ENCODE measurements at places on chromosomes 12 and 14.

DNA sequence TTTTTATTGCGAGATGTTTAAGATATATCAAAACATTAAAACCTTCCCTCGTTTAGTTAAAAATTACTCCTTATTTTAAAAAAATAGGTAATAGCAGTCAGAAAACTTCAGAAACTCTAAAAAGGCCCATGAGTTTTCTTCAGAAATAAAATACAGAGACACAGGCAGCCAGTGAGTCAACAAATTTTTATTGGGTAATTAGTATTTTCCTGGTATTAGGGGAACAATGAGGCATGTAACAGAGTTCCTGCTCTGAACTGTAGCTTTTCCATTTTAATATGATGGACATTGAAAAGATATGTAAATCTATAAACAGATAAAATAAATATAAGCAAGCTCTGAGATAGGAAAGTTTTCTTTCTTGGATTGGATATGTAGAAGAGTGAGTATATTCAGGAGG, 399 bp upstream of the ZNF705A start:
- peak; percentile 55 for DNase-seq

GRCh38 chr14:95370076-95370475, 50.4 kb upstream of the CLMN start:
- DNase-seq = no peak

DNA sequence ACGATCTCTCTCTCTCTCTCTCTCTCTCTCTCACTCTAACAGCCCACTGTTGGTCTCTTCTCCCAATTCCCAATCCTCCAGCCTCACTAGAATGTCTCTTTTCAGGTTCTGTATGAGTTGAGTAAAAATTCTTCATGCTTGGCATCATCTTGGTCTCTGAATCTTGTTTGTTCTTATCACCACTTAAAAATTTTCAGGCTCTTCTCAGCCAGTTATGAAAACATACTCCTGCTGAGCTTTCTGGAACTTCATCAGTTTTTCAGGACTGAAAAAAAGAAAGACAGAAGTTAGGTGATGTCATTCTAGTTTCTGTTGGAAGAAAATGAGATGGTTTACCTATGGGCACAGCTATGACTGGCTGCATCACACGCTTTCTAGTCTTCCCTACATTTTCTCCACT, 11.5 kb upstream of the IL22 start:
- DNase-seq = no peak

DNA sequence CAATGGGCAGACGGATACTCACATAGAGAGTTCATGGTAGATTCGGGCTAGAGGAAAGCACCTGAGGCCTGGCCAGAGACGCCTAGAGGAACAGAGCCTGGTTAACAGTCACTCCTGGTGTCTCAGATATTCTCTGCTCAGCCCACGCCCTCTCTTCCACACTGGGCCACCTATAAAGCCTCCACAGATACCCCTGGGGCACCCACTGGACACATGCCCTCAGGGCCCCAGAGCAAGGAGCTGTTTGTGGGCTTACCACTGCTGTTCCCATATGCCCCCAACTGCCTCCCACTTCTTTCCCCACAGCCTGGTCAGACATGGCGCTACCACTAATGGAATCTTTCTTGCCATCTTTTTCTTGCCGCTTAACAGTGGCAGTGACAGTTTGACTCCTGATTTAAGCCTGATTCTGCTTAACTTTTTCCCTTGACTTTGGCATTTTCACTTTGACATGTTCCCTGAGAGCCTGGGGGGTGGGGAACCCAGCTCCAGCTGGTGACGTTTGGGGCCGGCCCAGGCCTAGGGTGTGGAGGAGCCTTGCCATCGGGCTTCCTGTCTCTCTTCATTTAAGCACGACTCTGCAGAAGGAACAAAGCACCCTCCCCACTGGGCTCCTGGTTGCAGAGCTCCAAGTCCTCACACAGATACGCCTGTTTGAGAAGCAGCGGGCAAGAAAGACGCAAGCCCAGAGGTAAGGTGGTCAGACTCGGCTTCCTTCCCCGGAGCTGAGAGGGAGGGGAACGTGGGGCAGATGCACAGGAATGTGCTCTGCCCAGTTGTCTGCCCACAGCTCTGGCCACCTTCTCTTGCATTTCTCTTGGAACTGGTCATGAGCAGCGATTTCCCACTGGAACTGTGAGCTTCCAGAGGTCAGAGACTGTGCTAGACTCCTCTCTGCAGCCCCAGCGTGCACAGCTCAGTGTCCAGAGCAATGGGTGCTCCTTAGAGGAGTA, at the start of gene CD4:
Gene CD4 (plus strand): TSS at position 557 of the 953 bp plus-strand sequence. CDS start 10,611 bp downstream, outside the sequence.
- no peak for DNase-seq

All from M059J (cell line).